ENCODE measurements at places on chromosomes 11 and 22.

GRCh38 chr11:67502328-67502979 lies 2.7 kb downstream of the PITPNM1 start:
- DNase-seq: no peak

DNA sequence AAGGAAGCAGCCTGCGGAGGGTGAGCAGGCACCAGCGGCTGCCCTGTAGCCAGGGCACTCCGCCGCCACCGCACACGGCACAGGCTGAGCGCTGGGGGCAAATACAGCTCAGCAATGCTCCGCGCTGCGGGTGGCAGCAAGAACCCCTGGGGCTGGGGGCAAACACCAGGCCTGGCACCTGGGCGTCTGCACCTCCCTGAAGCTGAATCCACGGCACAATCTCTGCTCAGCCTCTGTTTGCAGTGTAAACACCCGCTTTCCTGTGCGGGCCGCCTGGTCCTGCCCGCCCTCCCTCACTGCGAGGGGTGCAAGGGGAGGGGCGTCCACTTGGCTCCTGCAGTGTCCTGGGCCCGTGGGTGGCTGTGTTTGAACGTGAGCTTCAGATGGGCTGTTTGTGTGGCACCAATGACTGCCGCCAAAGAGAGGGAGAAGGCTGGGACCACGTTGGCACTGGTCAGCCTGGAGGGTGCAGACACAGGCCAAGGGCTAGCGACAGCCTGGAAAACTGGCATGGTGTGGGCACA lies 14.8 kb upstream of the MPPED1 start:
- no peak for DNase-seq

DNA sequence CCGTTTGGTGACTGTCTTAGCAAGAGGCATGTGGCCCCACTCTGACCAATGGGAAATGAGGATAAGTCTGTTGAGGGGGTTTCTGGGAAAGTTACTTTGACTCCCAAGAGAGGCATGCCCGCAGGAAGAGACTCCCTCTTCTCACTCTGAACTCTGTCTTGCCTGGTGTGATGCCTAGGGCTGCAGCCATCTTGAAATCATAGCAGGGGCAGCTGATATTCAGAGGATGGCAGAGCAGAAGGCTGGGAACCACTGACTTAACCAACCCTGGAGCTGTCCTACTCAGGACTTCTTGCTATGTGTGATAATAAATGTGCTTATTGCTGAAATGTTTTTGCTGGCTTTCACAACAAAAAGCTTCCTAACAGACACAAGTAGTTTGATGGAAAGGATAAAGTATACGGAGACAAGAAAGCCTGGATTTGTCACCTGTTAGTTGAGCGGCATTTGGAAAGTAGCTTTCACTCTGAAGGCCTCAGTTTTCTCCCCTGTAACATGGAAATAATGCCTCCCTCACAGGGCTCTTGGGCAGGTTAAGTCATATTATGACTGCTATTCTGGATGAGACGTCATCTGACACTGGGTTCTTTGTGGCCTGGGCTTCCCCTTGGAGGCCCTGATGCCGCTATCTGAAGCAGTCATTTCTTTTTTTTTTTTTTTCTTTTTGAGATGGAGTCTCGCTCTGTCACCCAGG lies 128.5 kb downstream of the CEP164 start:
- no peak for DNase-seq

DNA sequence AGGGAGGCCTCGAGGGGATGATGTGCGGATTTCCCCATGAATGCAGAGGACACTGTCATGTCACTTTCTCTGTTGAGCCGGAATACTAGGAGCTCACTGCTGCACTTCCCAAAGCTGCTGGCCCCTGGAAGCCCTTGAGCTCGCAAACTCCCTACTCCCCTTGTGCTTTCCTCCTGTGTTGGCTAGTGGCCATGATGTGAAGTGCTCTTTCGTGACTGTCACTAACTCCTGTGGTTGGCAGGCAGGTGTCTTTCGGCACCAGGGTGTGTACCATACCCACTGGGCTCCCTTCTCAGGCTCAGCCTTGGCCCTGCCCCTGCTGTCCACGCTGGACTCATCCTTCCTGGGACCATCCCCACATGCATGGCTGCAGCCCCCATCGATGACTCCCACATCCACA lies 86.2 kb downstream of the BTBD10 start:
- no peak for DNase-seq

DNA sequence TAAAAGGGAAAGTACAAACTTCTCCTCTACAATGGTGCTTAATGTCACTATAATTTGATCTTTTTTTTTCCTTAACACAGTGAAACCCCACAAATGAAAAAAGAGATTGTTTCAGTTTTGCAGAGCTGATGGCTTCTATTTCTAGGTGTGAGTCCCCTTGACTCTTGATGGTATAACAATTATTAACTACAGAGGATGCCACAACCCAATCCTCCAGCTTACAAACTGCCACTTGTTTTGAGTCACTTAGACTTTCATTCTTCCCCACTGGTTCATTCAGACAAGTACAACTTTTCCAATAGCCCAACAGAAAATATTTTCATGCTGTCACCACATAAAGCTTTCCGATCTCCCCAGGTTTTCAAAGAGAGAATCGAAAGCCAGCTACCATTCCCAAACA lies 812.2 kb downstream of the LRRC4C start:
- DNase-seq: no peak

GRCh38 chr11:92311616-92312449 lies 87.2 kb downstream of the FAT3 start:
- DNase-seq: no peak

GRCh38 chr22:28123989-28124766 lies 205.1 kb upstream of the PITPNB start:
- DNase-seq: no peak

DNA sequence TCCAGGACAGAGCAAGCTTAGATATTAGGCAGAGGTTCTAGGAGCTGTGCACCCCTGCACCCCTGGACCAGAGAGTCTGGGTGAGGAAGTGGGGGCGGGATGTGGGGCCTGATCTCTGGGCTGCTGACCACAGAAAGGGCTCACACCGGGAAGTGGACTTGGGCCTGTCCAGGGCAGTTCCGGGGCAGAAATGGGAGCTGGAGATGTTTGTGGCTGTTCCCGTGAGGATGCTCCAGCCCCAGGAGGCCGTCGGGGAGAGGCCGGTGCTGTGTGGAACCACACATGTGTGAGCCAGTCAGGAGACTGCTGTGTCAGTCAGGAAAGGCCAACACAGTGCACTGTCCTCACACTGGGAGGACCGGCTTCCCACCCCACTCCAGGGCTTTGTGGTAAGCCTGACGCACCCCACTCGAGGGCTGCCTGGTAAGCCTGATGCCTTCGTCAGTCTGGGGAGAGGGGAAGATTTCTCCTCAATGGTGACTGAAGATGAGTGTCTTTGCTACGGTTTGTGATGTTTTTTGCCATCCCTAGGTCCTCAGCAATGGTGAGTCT lies 741.0 kb downstream of the BRD1 start:
- no peak for DNase-seq

DNA sequence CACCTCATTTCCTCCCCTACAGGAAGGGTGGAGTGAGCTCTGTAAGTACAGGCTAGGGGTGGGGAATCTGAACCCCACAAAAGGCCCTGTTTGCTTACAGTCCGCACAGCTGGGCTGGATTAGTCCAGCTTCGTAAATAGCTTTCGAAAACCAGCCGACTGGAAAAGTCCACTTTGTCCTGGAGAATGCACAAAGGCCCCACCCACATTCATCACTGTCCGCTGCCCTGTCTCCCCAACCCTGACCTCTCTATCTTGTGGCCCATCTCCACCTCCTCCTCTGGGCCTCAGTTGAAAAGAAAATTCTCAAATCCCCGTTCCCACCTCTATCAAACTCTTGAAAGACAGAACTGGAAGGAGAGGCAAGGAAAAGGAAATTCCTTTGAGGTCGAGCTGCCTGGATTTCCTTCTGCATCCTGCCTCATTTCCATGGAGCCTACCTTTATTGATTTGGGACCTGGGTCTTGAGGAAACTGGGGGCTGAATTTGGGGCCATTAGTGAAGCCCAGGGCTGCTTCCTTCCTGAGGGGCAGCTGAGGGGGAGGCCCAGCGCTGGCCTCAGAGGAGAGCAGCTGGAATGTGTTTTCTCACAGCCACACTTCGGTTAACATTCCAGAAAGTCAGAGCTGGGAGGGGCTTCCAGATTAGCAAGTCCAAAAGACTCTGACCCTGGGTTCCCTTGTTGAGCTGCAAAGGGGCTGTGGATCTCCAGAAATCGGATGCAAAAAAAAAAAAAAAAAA lies 147.6 kb downstream of the FBXO7 start:
- DNase-seq: no peak

DNA sequence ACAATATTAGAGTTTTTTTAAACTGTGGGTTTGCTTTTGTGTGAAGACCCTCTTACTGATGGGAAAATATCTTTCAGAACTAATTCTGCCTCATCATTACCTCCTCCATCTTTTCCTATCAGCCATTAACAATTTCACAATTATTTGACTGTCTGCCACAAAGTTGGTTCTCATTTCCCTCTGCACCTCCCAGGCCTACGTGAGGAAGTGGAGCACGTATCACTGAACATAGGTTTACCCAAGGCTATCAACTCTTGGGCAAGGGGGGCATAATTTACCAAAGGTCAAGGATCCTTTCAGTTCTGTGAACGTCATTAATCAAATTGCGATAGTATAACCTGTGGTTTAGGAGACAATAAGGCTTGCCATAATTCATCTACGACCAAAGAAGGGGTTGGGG lies 60.0 kb downstream of the LIF start:
- DNase-seq: no peak

GRCh38 chr11:33997584-33998251 lies 53.8 kb upstream of the CAPRIN1 start:
- DNase-seq: peak; percentile 54

DNA sequence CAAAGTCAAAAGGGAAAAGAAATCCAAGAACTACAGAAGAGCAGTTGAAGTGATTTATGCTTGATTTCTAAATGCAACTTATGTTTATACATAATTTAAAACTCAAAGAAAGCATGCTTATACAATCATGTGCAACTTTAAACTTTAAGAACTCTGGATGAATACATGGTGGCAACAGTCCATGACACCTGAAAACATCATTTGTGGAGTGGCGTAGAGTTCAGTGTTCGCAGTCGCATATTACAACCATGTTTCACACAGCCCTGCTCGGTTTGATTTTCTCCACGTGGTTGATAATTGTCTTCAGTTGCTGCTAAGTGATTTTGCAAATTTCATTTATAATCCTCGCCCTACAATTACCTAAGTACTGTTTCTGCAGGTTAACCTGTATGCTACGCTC lies 45.4 kb downstream of the DKK3 start:
- no peak for DNase-seq

DNA sequence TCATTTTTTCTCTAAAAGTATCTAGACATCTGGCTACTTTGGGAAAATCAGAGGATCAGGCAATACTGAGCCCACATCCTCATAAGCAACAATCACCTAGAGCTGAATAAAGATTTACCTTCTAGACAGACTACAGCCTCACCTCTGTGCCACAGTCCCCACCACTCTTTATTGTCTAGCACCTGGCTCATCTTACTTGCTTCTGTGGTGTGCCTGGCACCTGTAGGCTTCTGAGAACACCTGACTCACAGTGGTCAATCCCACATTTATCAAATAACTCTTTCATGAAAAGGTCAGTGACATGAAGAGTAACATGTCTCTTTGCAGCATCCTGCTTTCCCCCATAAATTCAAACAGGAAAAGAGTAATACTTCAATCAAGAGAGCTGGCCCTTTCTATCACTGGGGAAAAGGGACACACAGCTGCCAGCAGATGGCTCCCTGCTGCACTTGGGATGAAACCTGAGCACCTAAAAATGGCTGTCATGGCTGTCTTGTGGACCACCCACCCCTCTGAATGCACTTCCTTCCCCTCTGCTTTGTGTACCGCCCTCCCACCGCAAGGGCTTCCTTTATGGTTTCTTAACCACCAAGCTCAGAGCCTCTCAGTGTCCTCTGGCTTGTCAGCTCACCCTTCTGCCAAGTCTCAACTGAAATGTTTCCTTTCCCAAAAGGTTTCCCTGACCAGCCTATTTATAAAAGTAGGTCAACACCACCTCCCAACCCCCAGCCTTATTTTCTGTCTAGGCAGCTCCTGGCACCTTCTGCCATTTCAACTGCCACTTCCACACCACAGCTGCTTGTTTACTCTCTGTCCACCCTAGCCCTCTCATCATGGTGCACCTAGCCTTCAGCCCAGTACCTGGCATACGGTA lies 9.3 kb downstream of the TFIP11 start:
- DNase-seq: no peak

DNA sequence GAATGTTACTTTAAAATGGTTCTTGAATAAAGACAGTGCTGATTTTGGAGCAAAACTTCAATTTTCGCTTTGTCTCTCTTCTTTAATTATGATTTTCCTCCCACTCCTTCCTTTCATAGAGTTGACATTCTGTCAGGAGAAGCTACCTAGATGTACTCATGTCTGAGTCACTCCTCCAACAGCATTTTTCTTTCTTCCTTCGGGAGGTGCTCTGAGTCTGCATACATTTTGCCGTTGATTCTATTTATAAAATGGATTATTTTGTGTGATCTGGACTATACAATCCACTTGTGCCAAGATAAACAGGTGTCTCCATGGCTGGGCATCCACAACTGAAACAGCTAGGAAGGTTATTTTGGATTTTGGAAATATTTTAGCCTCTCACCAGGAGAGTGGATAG lies 588.3 kb upstream of the ANO5 start:
- no peak for DNase-seq

- no peak for DNase-seq
These were observed 9.2 kb downstream of the OR8B4 start for GRCh38 chr11:124415356-124415923.

DNA sequence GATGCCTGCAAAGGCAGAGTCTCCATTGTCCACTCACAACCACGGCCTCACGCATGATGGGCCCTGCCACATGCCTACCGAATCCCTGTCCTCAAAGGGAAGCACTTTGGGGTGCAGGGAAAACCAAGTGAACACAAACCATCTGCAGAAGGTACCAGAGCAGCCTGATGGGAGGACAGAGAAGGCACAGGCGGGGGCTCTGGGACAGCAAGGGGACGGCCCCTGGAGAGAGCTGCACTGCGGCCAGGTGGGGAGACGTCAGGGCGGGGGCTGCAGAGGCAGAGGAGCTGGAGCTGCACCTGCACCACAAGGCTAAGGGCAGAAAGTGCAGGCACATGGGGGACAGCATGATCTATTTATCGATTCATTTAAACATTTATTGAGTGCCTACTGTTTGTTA lies 1056.0 kb downstream of the TBC1D22A start:
- no peak for DNase-seq

- DNase-seq: no peak
These were observed 38.3 kb downstream of the BIRC2 start for GRCh38 chr11:102385085-102386007.

DNA sequence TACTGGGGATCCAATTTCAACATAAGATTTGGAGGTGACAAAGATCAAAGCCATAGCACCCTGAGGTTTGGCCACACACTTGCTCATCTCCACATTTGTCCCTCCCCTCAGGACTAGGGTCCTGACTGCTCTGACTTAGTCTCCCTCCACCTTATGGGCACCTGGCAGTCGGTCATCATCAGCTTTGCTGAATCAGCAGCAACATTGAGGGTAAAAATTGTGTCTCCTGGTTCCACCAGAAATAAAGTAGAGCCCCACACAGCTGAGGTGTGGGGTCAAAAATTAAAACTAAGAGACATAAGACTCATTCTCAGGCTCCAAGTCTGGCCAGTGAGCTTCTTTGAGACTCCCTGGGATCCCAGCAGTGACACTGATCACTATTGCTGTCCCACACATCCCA lies 56.2 kb downstream of the GGTLC2 start:
- DNase-seq: no peak

Data from MG63 (cell line).